LNCaP clone FGC (cell line): ENCODE measurements at places on chromosomes 6 and 20.

- no peak for DNase-seq
Observed at GRCh38 chr20:47355489-47356219, 845 bp downstream of the ZMYND8 start.

- DNase-seq, result no peak
Observed at GRCh38 chr6:54706391-54706790, 140.2 kb upstream of the FAM83B start.

DNA sequence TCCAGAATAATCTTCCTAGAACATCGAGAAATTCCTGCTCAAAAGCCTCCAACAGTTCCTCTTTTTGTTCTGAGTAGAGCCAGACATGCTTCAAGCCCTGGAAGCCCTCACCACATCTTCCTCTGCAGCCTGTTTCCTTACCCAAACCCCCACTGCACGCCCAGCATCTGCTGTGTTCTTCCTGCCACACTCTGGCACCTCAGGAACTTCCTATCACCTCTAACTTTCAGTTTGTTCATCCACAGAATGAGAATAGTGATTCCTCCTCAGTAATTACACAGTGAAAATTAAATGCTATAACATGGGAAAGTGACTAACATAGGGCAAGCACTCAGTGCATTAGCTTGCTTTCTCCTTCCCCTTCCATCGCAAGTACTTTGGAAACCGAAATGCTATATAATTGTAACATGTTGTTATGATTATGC lies 26.3 kb downstream of the C6orf89 start:
- no peak for DNase-seq

DNA sequence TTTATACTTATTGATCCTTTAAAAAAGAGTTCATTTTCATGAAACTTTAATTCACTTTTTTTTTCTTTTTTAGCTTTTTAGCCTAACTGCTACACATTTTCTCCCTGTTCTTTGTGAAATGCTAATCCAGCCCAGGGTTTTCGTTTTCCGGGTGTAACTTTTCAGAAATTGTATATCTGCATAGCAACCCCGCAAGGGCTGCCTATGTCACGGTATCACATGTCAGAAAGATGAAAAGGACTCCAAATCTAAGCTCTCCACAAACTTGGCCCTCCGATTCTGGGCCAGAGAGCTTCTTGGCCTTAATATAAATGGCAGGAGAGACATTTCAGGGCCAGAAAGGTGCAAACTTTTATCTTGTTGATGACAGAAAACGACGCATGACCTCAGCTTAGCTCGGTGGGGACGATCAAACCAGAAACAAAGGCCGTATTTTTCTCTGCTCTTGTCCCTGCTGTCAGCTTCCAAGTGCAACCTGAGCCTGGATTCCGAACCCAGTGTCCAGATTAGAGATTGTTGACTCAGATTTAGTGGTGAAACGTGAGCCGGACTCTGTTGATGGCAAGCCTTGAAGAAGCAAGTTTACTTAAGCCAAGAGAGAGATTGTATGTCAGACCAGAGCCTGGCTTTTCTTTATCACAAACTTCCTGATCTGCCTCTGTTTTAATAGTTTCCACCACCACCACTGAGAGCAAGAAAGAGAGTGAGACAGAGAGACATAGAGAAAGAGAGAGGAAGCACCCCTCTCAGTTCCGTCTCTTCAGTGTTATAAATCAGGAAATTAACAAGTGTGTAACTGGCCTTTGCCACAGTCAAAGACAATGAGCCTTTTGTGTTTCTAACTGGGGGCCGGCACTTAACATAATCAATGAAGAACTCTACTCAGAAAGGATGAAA lies 157.8 kb downstream of the SCML4 start:
- peak; percentile 49 for DNase-seq

GRCh38 chr6:16523606-16524379 lies 237.5 kb downstream of the ATXN1 start:
- DNase-seq, result no peak

GRCh38 chr6:16336056-16336818 lies 97.8 kb downstream of the GMPR start:
- DNase-seq, result no peak
